ENCODE measurements at places on chromosomes 11 and 22.

GRCh38 chr22:44569561-44569991 lies 71.5 kb upstream of the RTL6 start:
- no peak for DNase-seq

DNA sequence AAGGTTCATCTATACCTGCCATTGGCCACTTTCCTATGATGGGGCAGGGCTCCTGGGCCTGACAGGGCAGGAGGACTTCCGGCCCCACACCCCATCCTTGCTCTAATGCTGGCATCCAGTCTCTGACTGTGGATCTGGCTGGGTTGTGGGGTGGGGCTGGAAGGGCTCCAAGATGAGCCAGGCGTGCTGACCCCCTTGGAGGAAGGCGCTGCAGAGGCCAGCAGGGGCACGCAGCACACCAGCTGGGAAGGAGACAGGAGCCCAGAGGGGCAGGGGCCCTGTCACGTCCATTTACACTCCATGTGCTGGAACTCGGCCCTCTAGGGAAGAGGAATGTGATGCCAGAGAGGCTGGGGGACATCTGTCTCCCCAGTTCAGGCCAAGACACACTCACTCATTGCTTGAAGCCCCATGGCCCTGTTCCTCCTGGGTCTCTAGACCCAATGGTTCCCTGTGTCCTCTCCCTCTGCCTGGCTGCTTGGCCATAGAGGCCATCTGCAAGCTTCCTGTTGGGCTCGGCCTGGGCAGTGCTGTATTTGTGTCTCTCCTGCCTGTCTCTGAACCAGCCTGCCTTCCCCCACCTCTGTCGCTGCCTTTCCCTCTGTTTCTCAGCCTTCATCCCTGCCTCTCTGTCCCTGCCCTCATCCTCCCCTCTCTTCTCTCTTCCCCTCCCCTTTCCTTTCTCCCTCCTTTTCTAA lies 67.5 kb upstream of the NECTIN1 start:
- no peak for DNase-seq

DNA sequence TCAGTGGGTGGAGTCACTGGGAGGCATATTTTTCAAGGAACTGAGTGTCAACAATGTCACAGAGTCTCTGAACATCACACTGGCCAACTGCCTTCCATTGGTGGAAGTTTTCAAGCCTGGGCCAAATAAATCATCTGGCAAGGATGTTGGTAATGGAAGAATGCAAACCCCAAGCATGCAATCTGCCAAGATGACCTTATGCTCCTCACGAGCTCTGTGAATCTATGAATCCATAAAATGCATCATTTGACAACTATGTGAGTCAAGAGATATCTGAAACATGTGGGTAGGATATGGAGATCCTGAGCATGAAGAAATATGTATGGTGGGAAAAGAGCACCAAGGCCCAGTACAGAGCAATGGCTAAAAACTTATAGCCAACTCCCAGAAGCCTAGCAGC lies 122.2 kb downstream of the PLEKHA7 start:
- DNase-seq: no peak

GRCh38 chr11:83364500-83365045 lies 78.4 kb upstream of the CCDC90B start:
- no peak for DNase-seq

GRCh38 chr11:7892059-7892699 lies 38.9 kb downstream of the OR10A6 start:
- no peak for DNase-seq

DNA sequence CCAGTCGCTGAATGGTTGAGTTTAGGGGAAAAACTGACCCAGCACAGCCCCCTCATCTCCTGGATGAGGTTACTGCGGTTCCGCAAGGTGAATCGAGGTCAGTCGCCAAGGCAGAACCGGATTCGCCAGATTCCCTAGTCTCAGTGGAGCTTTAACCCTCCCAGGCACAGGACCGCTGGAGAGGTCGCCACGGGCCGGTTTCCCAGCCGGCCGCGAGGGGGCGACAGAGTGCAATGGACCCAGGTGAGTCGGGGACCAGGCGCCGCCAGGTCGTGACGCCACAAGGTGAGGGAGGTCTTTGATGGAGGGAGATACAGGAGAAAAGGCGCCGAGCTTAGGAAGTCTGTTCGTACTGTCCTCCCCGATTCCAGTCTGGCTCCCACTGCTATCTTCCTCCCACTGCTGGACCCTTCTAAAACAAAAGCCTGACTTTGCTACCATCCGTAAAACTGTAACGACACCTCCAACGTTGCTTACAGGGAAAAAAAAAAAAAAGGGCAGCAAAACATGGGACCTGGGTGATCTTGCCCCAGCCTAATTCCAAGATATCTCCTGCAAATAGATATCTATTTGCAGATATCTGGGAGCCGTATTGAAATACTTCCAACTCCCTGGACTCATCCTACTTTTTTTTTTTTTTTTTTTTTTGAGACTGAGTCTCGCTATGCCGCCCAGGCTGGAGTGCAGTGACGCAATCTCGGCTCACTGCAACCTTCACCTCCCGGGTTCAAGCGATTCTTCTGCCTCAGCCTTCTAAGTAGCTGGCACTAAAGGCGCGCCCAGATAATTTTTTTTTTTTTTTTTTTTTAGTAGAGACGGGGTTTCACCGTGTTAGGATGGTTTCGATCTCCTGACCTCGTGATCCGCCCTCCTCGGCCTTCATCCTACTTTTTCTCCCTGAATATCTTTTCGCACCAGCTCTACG lies 1.4 kb upstream of the GGA1 start:
- DNase-seq: peak; percentile 39

DNA sequence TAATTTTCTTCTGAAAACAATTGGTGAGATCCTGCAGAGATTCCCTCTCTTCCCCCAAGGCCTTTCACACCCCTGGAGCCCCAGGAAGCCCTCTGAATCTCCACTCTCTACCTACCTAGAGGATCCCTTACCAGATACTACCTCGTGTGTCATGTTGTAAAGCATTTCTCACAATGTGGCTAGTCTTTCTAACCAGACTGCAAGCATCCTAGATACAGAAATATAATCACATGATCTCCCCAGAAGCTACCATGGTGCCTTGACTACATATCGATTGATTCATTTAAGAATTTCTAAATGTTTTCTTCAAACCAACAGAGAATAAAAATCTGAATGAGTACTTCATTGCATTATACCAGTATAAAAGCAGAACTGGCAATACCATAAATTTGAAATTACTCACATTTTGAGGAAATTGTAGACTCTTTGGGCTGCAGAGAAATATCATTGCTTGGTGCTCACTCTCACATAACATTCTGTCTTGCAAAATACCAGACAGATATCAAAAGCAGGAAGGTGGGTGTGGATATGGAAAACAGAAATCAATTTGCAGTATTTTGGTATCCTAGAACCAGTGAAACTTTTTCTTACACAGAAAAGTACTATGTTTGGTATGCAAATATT lies 113.5 kb downstream of the MAML2 start:
- DNase-seq: no peak

GRCh38 chr11:104704146-104704830 lies 194.0 kb downstream of the CASP12 start:
- DNase-seq: no peak

GRCh38 chr11:103907548-103908455 lies 128.6 kb upstream of the DDI1 start:
- no peak for DNase-seq

DNA sequence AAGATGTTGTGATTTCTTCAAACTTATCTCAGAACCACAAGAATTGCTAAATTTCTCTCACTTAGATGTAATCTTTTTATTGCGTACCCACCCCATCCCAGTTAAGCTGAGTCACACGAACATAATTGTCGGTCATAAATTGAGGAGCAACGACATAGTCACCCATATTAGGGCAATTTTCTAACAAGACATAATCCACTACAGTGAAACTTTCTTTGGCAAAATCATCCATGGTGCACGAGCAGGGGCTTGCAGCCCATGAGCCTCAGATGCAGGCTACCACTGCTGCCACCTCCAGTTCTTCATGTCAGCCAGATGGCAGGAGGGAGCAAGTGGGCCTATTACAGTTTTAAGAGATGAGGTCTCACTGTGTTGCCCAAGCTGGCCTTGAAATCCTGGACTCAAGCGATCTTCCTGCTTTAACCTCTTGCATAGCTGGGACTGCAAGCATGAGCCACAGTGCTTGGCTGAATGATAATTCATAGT lies 70.3 kb upstream of the GRK2 start:
- DNase-seq: no peak

- no peak for DNase-seq
These were observed 130.5 kb upstream of the C11orf58 start for GRCh38 chr11:16607675-16608644.

- no peak for DNase-seq
These were observed 3.2 kb downstream of the DEPDC7 start for GRCh38 chr11:33018840-33019239.

DNA sequence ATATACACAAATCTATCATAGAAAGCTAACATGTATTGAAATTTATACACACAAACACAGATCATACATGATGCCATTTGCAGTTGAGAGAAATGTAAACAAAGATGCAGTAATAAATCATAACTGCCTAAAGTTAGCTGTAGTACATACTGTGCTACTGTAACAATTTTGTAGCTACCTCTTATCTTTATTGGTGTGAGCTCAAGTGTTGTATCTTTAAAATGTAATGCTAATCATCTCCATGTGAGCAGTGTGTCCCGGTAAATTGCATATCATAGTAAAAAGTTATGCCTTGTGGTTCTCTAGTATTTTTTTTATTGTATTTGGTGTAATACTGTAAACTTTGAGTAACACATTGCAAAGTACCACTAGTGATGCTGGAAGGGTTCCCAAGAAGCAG lies 16.8 kb upstream of the PITPNB start:
- DNase-seq: no peak

DNA sequence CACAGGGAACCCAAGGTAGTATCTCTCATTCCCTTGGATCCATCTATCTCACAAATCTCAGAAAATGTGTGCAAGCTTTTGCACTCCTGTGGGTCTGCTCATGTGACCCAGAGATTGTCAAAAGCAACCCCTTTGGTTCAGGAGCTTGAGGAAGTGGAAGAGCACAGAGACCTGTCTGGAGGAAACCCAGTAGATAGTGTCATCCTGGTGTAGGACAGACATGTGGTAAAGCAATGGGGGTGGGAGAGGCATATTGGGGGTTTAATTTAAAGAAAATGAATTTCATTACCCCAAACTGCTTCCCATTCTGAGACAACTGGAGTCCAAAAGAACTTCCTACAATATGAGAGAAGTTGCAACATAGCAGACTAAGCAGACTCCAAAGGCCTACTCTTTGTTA lies 5.8 kb upstream of the MS4A14 start:
- no peak for DNase-seq

DNA sequence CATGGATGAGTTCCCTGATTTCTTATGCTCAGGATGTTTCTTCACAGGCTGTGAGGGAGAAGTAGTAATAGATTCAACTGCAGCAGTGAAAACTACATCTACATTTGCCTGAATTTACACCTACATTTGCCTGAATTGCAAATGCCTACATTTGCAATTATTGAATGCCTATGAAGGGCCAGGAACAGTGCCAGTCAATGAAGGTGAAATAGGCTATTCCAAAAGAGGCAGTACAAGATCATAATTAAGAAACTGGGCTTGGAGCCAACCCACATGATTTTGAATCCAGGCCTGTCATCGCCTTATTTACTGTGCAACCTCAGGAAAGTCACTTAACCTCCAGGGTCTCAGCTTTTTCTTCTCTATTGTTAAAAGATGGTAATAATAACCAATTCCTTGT lies 1353.3 kb downstream of the FAM181B start:
- no peak for DNase-seq

Data from NCI-H187 treated with DMSO at 0.1 percent for 48 hours (cell line).